ENCODE measurements at places on chromosomes 16 and 17. TPM values are rescaled to one million over a fixed set of nuclear protein-coding genes. Genes with fewer than 3 reads are reported as not detected.

DNA sequence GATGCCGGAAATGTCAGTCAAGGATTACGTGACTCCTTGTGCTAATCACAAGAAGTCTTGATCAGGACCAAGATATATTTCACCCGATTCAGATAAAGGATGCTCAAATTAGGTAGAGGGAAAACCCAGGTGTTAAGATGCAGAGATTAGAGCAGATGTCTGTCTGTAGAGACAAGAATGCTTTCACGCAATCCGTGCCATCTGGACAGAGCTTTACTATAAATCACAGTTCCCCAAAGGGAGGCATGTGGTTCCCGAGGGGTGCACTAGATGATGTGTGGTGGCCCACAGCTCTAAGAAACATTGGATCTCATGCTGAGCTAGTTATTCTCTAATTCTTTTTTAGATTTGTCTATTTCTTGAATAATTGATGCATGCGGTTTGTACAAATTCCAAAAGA, 9.8 kb upstream of the MAP3K14 start:
- DNase-seq, result no peak

DNA sequence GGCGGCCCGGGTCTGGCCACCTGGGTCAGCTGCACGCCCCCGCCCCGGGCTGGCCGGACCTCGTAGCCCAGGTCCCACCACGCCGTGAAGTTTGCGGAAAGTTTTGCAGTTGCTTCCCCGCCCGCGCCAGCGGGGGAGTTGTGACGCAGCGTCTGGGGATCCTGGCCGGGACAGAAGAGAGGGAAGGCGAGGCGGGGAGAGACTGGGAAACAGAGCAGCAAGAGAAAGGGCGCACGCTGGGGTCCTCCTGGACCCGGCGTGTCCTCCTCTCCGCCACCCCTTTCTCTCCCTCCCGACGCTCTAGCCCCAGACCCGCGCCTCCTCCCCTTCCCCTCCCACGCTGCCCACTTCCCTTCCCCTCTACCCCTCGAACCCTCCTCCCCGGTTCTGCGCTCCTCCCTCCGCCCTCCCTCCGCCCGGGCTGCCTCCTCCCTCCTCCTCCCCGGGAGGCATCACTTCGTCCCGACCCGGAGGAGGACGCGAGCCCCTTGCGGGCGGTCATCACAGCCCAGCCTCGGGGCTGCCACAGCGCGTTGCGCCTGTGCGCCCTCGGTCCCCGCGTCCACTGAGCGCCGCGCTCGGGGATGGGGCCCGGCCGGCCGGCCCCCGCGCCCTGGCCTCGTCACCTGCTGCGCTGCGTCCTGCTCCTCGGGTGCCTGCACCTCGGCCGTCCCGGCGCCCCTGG, at the start of gene MRC2:
TSS of gene MRC2 (plus strand) at position 452 of the 685 bp plus-strand sequence. CDS start at position 585, 133 bp downstream.
- DNase-seq, result no peak

DNA sequence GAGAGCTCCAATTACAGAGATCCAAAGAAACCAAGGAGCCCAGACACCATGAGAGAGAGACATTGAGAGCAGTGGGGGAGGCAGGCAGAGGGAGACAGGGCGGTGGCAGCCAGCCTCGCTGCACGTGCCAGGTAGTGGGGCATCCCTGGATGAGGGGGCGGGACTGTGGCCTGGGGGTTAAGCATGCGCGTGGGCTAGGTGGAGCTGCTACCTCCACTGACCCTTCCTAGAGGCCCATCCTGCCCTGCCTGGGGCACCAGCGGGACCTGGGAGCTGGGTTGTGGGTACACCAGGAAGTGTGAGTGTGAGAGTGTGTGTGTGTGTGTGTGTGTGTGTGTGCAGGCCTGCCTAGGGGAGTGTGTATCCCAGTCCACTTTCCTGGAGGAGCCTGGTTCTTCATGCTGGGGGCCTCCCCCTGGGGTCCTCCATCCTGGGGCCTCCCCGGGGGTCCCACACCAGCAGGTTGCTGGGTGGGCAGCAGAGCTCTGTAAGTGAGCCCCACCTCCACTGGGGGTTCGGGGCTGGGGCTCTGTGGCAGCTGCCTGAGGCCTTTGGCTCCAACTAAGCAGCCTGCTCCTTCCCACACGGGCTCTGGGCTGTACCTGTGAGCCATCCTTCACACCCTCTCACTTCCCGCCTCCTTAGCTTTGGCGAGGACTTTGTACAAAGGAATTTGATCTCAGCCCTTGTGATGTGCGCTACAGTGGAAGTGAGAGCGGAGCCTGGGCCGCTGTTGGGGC, 127.4 kb downstream of the IRF8 start:
- no peak for DNase-seq

DNA sequence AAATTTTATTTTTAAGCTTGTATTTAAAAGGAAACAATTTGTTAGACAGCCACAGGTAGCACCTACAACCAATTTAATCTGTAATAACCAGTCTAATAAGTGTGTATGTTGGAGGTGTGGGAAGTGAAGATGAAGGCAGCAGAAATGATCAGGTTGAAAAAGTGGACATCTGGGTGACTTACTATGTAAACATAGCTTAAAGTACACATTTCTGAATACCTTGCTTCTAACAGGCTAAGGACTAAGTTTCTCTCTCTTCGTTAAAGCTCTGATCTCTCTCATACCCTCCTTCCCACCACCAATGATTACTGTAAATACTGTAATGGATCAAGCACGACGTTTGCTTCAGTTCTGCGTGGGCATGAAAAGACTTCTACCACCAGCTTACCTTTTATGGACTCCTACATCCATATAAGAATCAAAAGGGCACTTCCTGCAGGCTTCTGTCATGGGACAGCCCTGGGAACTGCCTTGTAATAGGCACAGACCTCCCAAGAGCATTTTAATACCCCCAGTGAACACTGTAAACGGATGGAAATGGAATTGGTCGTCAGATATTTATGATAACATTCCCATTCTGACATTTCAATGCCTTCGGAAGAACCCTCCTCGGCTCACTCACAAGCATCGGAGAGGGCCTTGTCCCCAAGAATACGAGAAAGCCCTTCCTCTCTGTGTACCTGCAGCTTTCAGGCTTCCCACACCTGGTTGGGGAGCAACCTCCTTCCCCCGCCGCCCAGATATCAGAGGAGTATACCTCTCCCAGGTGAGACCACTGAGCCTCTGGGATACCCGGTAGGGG, 700 bp downstream of the CCDC43 start:
- DNase-seq, result no peak

Gene TBX4
- total RNA-seq, result not detected

Gene HSD17B1
- 0.18 TPM for total RNA-seq

DNA sequence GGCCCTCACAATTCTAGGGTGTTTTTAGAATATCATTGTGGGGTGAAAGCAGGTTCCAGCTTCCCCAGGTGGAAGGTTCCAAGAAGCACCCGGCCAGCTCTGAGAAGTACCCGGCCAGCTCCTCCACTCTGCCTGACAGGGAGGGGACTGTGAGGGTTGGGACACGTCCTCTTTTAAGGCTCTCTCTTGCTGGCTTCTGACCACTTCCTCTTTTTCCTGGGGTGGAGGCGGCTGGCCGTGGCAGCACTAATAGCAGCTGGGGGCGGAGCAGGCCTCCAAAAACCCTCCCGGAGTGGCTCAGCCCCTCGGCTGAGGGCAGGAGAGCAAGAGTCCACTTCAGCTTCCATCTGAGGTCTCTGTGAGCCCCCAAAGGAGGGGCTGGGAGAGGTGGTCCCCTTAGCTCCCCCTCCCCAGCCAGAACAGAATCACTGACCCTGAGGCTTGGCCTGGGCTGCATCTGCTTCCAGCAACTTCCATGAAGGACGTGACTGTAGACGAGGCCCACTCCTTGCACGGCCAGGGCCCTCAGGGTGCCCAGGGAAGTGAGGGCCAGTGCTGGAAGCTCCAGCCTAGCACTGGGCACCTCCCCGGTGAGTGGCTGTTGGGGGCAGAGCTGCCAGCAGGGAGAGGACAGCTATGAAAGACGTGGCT, 26.7 kb upstream of the PLCG2 start:
- DNase-seq, result no peak

DNA sequence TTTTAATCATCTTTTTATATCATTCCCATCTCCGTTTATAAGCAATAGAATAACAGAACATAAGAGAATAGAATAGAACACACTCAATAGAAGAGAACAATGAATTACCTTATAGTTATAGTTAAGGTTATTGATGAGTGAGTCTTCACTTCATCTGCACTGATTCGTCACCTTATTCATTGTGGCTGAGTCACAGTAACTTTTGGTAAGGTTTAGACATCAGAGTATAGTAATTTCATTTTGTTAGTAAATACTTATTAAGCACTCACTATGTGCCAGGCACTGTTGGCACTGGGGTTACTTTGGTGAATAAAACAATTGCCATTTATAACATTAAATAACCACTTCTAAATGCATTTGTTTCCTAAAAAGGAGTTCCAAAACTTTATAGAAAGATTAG, 22.5 kb downstream of the PHKB start:
- DNase-seq, result no peak

DNA sequence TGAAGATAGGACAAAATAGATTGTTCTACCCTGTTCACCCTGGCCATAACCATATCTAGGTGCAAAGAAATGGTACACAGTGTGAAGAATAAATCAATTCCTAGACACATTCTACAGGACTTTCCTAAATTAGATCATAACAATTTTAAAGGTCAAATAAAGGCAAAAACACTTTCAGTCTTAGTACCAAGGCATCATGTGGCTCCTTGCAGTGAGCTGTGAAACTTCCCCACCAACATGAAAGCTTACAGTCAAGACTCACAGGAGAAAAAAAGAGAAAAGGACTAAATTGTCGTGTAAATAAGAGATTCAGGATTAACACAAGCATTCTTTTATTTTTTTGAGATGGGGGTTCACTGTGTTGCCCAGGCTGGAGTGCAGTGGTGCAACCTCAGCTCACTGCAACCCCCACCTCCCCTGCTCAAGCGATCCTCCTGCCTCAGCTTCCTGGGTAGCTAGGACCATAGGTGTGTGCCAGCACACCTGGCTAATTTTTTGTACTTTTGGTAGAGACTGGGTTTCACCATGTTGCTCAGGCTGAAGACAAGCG, 14.2 kb downstream of the NSMCE1 start:
- no peak for DNase-seq

DNA sequence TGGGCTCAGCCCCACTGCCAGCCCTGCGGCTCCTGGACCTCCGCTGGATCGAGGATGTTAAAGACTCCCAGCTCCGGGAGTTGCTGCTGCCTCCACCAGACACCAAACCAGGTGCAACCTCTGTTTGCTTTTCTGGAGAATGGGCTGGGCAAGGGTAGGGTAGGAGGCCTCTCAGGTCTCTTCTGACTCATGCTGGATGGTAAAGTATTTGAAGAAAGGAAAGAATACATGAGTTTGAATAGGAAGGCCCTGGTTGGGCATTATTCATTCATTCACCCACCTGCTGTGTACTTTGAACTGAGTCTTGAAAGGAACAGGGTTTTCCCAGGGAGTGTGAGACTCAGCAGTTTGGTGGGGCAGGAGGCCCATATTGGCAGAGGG, 6.5 kb upstream of the ORAI3 start:
- DNase-seq, result no peak

Gene STH
- not detected for total RNA-seq

DNA sequence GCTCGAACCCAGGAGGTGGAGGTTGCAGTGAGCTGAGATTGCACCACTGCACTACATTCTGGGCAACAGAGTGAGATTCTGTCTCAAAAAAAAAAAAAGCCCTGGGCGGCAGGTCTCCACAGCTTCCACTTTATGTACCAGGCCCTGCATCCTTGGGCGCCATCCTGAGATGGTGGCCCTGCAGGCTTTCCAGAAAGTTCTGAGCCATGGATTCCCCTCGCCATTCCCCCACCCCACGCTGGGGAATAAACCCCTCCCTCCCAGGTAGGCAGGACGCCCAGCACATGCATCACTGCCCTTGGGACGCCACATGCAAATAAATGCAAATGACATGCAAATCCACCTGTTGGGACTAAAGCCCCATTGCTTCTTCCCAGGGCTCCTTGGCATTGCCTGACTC, 13.8 kb upstream of the ZNF469 start:
- DNase-seq, result no peak

GRCh38 chr16:88002749-88003148, 51.5 kb downstream of the BANP start:
- DNase-seq, result no peak

Gene DNASE1
- total RNA-seq, result 12.0 TPM

DNA sequence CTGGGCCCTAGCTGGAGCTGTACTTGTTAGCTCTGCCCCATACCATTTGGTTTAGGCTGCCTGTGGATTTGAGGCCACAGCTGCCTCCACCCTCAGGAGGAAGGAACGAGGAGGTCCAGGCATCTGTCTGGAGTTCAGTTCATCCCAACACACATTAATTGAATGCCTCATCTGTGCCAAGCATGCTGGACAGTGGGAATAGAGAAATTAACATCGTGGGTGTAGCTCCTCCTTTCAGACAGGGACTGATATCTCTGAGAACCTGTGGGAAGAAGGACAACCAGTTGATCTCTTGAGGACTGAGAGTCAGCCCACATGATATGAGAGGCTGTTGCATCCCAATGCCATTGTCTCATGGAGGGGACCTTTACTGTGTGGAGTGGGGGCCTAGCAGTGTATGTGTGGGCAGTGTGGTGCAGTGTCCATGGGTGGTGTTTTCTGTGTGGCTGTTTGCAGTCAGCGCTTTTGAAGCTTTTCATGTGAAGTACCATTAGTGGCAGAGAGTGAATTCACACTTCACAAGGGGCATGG, 29.4 kb upstream of the DDX52 start:
- no peak for DNase-seq

Gene LONP2
- 44.5 TPM for total RNA-seq

DNA sequence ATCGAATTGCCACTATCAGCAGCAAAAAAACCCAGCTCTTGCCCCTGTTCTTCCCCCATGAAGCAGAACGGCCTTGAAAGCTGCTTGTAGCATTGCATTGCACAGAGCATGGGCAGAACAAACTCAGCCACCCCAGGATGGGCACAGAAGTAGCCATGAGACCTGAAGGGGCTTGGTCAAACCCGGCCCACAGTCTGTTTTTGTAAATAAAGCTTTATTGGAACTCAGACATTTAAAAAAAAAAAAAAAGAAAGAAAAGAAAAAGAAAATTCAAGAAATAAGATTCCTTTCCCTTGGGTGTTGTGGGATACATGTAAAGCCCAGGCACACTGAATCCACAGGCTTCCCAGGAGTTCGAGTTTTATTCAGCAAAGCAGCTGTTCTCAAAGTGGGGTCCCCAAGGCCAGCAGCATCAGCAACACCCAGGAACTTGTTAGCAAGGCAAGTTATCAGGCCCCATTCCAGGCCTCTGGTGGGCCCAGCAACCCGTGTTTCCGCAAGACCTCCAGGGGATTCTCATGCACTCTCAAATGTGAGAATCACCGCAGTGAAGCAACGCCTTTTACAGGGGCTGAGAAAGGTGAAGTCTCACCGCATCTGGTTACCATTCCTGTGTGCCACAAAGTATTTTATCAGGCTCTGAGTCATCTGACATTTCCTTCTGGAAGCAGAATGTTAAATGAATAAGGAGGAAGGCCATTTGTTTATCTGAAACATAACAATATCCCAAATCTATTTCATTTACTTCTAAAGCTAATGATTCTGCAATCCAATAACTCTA, 108.2 kb downstream of the SLC39A11 start:
- peak; percentile 36 for DNase-seq

Gene TSPAN10
- total RNA-seq, result 0.14 TPM

DNA sequence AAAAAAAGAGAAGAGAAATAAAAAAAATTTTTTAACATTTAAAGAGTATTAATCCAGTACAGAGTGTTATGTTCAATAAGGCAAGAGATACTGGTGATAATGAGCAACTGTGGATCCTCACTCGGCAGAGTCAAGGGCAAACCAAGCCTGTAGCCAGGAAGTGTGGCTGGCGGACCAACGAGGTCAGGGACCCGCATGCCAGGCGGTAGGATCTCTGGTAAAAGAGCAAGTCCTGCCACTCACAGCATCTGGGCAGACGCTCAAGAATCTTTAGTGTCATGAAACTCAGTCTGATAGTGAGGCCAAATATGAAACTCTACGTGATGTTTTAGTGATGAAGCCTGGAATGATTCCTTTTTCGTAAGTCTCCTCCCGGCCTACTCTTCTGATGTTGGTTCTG, 8.3 kb upstream of the GEMIN4 start:
- DNase-seq, result no peak
